ENCODE measurements at places on chromosomes 11 and 22.

DNA sequence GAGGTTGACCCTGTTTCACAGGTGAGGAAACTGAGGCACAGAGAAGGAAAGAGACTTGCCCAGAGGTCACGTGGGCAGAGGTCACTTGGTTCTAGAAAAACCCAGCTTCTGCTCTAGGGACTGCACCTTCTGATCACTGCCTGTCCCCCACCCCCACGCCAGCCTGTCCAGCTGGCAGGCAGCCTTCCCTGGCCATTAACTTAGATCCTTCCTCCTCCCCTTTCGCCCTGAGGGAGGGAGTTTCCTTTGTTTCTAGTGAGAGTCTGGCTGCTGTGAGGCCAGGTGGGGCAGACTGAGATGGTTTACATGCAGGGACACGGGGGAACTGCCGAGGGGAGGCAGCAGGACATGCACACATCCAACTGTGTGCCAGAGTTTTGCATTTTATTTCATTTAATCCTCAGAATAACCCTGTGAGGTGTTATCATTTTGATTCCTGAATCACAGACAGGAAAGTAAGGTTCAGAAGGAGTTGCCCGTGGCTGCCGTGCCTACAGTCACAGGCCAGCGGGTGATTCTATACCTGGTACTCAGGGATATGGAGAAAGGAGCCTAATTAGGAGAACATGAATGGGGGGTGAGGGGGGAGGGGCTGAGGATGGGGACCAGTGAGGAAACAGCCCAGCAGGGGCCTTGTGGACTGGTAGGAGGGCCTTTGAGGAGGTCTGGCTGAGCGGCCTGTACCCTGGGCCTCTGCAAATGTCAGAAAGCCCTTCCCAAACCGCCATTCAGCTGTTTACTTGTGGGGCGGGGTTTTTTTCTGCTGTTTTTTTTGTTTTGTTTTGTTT is 3.4 kb downstream of the FAM83F start:
- DNase-seq, result no peak

DNA sequence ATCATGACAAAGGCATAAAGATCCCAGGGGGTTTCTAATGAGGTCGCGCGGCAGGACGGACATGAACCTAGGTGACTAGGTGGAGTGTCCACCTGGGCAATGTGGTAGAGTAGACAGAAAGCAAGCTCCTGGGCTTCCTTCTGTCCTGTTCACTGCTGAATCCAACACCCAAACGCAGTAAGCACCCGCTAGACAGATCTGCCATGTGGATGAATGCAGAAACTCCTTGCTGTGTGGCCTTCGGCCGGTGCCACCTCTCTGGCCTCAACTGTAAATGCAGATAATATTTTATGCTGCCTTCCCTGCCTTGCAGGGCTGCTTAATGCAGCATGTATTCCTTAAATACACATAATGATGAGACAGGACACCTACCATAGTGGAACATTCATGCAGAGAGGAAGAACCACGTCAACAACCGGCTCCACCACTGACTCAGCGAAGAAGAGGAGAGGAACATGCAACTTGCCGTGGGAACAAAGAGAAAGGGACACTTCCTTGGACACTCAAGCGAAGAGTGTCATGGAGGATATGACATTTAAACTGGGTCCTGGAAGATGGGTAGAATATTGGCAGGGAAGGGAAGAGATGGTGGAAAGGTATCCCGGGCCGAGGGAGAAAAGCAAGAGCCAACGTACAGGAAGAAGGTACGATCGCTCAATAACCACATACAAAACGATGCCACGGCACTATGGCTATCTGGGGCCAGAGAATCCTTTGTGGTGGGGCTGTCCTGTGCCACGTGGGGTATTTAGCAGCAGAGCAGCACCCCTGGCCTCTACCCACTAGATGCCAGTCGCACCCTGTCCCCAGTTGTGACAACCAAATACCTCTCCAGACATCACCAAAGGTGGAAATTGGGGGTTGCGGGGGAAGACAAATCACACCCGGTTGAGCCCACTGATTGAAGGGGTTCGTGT is 30.8 kb downstream of the MYH9 start:
- DNase-seq, result no peak

GRCh38 chr11:82560836-82561235 is 172.8 kb downstream of the FAM181B start:
- no peak for DNase-seq

DNA sequence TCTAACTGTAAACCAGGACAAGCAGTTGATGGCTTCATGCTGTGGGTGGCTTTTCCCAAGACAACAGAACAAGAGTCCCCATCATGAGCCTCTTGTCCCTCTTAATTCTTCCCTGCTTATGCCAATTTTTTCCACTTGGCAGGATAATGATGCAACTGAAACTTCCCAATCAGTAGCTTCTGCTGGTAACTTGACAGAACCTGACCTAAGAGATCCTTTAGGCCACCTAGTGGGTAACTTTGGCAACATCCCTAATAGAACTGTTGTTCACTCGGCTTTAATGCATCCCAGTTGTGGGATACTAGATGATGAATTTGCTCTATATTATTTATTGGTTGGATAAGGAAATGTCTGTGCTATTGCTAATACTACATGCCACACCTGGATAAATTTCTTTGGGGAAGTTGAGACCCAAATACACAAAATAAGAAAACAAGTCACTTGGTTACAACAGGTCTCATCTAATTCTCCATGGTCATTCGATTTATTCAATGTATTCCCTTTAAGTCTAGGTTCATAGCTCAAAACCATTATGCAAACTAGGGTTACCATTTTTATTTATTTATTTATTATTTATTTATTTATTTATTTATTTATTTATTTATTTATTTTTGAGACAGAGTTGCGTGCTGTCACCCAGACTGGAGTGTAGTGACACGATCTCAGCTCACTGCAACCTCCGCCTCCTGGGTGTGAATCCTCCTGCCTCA is 41.4 kb upstream of the NFAM1 start:
- no peak for DNase-seq

GRCh38 chr11:6538456-6538855 is 41.4 kb downstream of the DNHD1 start:
- DNase-seq, result no peak

- DNase-seq, result no peak
Observed at GRCh38 chr11:103344886-103345285, 235.7 kb downstream of the DYNC2H1 start.

- DNase-seq, result no peak
Observed at GRCh38 chr11:34192481-34193401, 87.3 kb downstream of the NAT10 start.

DNA sequence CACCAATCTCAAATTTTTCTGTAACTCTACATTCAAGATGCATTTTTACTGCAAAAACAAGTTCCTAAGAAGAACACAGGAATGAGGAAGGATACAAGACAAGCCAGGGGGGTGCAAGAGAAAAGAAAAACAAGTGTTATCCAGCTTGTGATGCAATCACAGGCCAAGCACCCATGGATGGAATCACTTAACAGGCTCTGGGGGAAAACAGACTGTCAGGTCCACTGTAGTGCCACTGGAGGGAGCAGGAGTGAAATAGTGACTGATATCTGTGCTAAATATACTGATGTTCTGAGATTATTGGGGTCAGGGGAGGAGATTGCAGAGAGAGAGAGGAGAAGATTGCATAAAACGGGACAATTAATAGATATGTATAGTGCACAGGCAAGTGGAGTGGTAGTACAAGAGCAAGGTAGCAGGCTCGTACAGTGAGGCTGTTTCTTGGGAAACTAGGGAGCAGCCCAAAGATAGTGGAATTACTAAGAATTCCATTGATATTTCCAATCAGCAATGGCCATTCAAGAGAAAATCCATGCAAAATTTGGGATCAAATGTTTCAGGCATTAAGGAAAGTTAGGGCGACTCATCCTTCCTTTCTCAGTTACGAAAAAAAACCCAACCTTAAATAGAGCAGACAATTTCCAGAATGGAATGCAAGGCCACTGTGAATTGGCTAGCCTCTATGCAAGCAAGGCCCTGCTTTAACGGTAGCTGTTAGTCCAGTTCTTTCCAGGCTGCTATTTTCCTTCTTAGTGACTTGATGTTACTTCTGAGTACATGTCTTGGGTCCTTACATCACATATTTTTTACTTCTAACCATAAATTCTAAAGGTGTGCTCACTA is 52.2 kb upstream of the CEP126 start:
- no peak for DNase-seq

DNA sequence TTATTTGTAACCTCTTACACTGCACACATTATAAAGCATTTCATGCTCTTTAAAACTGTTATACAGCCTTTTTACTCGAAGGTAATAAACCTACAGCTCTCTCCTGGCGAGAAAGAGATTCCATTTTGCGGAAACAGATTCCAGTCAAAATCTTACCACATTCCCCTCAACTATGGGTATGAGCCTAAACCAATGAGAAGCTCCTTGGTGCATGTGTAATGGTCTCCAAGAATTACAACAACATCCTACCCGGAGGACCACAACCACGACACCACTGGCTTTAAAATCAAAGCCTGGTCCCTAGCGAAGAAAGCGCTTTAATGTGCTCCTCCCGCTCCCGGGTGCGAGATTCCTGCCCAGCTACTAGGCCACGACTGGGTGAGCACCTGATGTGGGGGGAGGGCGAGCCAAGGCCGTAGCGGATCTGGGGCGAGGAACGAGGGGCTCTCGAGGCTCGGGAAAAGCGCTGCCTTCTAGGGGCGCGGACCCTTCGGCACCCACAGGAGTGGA is 821 bp downstream of the CELF1 start:
- DNase-seq, result peak; percentile 4

DNA sequence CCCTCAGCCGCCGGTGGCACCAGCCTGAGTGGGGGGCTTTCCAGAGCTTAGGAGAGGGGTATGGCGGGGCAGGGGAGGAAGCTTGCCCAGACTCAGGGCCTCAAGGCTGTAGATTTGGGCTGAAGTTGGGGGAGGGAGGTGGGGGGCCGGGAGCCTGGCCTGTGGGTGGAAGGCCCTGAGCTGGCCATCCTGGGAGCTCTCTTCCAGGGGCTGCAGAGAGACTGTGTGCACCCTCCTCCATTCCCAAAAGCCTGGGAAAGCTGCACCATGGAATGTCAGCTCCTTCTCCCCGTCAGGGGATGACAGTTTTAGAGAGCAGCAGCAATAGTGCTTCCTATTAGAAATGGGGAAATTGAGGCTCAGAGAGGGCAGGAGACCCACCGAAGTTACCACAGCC is 1.0 kb downstream of the SYT12 start:
- no peak for DNase-seq

GRCh38 chr11:116641561-116642045 is 131.2 kb downstream of the BUD13 start:
- no peak for DNase-seq

- no peak for DNase-seq
Observed at GRCh38 chr22:30004101-30004500, 76.2 kb upstream of the HORMAD2 start.

DNA sequence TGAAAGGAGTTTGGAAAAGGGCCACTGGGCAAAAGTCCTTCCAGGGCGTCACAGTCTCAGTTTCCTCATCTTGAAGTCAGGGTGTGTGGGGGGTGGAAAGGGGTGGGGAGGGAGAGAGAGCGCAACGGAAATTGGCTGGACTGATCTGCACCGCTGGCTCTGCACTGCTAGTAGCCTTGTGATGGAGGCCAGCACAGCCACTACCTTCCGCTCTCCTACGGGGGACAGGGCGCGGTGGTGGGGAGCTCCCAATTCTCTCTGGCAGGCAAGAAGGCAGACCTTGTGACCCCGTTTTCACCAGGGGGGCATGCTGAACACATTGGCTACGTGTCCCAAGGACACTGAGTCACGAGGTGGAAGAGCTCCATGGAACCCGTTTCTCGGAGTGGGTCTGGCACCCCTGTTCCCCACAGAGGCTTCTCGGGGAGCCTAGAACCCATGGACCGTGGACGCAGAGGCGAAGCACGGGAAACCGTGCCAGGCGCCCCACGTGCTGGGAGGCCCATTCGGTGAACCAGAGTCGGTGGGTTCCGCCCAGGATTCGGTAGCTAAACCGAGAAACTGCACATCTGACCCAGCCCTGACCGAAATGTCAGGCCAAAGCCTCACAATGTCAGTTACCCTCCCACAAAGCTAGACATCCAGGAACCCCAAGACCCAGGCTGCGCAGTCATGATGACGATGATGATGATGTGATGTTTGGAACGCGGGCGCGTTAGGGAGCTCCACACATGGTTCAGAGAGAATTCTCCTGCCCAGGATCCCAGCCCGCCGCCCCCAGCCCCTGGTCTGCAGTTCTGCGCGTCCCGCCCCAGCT is 28.3 kb upstream of the WNT11 start:
- peak; percentile 41 for DNase-seq

DNA sequence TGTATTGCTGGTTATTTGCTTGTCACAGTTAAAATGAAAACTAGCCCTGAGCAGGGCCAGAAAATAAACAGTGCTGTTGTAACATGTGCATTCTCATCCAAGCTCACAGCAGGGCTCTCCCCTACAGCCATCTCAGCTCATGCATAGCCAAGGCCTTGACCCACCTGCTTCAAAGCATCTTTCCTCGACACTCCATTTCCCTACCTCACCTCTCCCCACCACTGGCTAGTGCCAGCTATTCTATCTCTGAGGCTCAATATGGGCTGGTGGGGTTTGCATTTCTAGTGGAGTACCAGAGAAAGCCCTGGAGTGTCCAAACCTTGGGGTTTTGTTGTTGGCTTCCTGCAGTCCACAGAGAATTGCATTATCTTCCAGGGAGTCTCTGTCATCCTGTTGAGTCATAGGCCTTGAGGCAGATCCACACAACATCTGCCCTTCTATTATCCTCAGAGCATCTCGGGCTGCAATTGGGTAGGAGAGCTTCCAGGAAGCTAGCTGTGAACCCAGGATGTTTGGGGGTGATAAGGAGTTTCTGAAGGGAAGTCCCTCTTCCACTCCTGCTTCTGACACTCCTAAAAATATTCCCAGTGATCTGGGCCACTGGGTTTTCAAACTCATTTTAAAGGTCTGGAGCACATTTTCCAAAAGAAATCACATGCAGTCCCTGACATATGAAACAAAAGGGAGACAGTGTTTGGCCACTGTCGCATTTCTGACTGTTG is 36.1 kb upstream of the AMOTL1 start:
- no peak for DNase-seq

- DNase-seq, result no peak
Observed at GRCh38 chr11:69487391-69487790, 5.9 kb downstream of the LINC01488 start.

- no peak for DNase-seq
Observed at GRCh38 chr11:121293288-121293594, 670 bp downstream of the SC5D start.

- DNase-seq, result no peak
Observed at GRCh38 chr11:58645854-58646253, 23.4 kb downstream of the CNTF start.

- no peak for DNase-seq
Observed at GRCh38 chr11:30393012-30393411, 70.1 kb downstream of the ARL14EP start.

GRCh38 chr11:2562890-2563212 is 118.0 kb downstream of the KCNQ1 start:
- DNase-seq, result no peak

GRCh38 chr11:61733120-61733978 is 19.1 kb upstream of the MYRF start:
- peak; percentile 74 for DNase-seq

GRCh38 chr11:88105951-88106350 is 69.3 kb downstream of the RAB38 start:
- no peak for DNase-seq

All from activated T-cell treated with anti-CD3 and anti-CD28 coated beads for 24 hours (primary cell).